ENCODE measurements at places on chromosomes 5 and 9.

DNA sequence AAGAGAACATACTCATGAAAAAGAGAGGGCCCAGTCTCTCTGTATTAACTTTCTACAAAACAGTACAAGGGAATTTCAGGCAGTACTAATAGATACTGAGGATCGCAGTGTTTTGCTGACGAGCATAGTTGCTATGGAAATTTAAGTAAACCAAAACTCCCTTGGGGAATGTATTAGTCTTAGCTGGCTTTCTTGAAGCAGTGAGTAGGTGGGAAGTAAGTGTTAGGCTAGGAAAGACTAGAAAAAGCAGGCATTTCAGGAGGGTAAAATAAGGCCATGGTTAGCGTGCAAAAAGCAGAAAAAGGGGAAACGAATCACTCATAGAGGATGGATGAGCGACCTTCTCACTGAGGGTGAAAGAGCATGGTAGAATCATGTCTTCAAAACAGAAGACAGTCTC, 84.3 kb upstream of the ACTBL2 start:
- DNase-seq, result no peak

- no peak for DNase-seq
These were observed 118.2 kb downstream of the SSBP2 start for GRCh38 chr5:81632679-81633078.

- no peak for DNase-seq
These were observed 552.3 kb downstream of the EFNA5 start for GRCh38 chr5:107118184-107119019.

GRCh38 chr5:160165137-160166068, 46.2 kb upstream of the PWWP2A start:
- DNase-seq, result no peak

GRCh38 chr9:89008744-89009545, 17.7 kb downstream of the S1PR3 start:
- no peak for DNase-seq

- DNase-seq, result no peak
These were observed 133.4 kb upstream of the PAPPA start for GRCh38 chr9:116020146-116020545.

DNA sequence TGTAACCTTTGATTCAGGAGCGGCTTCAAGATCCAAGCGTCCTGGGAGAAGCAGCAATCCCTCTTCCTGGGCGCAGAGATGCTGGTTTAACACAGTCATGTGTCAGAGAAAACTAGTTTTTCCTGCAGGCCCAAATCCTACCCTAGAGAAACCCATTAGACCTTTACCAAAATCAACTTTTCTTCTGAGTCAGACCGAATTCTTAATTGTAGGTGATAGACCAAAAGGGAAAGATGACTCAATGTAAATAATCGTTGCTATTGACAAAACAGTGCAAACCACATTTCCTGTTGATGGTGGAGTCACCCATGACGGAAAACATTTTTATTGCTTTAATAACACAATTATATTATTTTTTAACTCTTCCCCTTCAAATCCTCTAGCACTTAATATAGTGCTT, 40.1 kb downstream of the SLC1A1 start:
- no peak for DNase-seq

GRCh38 chr5:127909821-127910220, 173.7 kb upstream of the SLC12A2 start:
- DNase-seq, result no peak

DNA sequence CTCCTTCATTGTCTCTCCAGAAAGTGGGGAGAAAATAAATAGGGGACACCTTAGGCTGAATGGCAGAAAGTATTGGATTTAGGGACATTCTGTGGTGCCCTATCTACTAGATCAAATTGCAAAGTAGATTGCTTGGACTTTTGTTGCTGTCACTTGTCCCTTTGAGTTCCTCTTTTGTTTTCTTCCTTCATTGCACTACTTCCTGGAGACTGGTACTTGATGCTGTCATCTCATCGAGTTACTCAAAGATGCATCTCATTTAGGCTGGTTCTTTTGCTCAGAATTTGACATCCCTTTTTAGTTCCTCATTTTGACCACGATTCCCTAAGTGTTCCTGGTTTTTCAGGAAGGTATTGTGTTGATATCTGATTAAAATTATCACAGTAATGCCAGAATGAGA, 137.6 kb downstream of the ADGRV1 start:
- no peak for DNase-seq

DNA sequence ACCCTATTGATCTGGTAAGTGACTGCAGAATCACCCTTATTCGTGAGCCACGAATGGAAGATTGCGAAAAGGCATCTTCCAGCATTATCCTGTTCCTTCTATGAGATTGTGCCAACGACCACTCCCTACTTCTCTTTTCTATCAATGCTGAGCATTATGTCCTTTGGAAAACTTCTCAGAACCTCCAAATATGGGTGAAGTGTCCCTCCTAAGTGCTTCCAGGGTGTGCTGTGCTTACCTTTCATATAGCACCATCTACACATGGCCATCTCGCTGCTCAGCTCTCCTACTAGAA, 14.7 kb upstream of the LCP2 start:
- DNase-seq, result no peak

All from NCI-H1048 (cell line).